NCI-H460 (cell line): ENCODE measurements at places on chromosomes 16 and 17.

GRCh38 chr16:31561426-31562233 lies 33.9 kb downstream of the AHSP start:
- DNase-seq = no peak

GRCh38 chr17:41888332-41888965 lies 23.2 kb upstream of the KLHL11 start:
- no peak for DNase-seq

DNA sequence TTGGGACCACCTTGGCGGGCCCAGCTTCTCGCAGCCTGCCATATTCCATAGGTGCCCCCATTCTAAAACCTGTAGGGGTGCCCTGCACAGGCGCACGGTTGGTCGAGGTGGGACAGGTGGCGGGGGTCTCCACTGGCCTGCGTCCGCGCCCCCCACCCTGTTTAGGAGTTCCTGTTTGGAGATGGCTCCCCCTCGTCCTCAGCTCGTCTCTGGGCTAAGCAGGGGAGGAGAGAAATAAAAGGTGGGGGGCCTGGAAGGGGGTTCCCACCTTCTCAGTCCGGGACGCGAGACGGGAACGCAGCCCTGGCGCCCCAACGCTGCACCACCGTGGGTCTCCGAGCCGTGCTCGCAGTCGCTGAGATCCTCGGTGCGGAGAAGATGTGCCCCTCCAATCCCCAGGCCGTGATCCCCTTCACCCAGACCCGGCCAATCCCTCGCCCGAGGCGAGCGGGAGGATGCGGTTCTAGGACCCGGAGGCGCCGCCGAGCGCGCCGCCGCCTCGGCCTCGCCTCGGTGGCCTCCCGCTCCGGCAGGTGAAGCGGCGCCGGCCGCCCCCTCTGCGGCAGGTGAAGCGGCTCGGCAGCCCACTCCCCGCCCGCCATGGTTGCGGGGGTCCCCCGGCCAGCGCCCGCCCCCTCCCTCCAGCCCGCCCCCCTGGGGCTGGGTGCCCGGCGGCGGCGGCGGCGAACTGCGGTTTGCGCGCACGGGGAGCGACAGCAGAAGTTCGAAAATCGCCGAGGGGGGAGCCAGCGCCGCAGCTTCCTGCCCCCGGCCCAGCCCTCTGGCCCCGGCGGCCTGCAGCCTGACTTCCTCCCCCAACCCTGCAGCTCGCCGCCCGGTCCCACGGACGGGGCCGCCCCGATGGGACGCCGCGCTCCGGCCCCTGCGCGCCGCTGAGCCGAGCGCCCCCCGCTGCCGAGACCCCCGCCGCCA lies at the start of gene FMNL1:
FMNL1 (plus strand) TSS at position 805 of the 933 bp plus-strand sequence. CDS start 240 bp downstream, outside the sequence.
- no peak for DNase-seq

- no peak for DNase-seq
Measured at GRCh38 chr17:37711113-37711512, 33.7 kb downstream of the HNF1B start.
